ENCODE measurements at places on chromosomes 3 and 15.

DNA sequence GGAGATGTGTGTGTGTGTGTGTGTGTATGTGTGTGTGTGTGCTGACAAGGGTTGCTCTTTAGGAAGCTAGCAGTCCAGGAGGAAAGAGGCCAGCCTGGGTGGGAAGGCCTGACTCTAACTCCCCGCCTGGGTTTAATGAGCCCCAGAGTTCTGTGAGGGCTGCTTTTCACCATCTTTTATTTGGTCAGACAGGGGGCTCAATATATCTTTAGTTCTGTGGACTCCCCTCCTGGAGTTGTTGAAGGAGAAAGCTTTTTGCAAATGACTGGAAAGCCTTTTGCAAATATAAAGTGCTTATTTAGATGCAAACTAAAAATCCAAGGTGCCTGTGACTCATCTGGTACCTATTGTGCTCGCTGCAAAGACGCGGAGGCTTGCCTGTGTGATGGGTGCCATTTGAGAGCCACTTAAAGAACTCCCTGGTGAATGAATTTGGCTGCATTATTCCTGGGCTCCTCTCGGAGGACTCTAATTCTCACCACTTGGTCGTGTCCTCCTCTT is 24.5 kb downstream of the DRD3 start:
- no peak for DNase-seq

- no peak for DNase-seq
Observed at GRCh38 chr15:80436511-80437307, 32.5 kb downstream of the ARNT2 start.

DNA sequence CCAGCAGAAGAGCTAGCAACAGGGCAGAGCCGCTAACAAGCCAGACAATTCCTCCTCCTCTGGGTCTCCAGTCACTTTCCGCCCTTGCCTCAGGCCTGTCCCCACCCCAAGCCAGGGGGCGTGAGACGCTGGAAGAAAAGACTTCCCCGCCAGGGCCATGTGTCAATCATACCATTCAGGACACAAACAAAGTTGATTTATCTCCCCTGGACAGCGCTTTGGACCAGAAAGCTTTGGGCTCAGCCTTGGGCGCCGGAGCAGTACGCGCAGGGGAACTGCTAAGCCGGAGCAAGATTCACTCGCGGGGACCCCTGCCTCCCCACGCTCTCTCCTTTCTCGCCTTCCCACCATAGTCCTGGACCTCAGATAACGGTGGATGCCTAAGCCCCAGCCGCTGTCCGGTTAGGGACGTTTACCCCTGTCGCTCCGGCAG is 479 bp downstream of the LRRC2 start:
- DNase-seq, result no peak

- DNase-seq, result no peak
Observed at GRCh38 chr3:136207489-136208115, 11.5 kb upstream of the MSL2 start.

GRCh38 chr15:45179221-45179985 is 8.4 kb downstream of the SHF start:
- DNase-seq, result peak; percentile 32

DNA sequence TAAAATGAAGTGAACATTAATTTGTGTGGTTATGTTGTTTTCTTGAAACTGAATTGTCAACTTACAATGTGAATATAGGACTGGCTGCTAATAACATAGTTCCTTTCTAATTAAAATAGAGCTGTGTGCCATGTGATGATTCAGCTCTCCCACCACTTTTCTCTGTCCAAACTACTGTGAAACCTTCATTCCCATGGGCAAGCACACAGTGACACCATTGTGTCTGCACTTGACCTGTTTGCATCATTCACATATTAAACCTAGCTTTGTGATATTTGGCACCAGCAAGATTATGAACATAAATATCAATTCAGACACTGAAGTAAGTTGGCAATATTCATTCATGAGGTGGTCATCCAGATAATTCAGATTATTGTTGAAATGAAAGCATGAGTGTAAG is 78.8 kb upstream of the TCF12 start:
- no peak for DNase-seq

DNA sequence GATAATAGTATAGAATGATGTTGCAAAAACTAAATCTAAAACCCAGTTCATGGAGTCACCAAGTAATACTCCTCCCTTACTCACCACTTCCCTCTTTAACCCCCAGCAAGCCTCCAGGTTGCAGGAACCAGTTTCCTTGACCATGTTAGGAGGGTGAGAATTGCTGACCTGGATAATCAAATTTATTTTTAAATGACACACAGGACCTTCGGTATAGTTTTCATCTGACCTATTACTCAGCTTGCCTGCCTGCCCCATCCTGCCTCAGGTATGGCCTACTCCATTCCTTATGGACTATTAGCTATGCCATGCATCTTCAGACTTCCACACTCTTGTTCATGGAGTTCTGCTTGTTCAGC is 883 bp downstream of the RTP4 start:
- no peak for DNase-seq

GRCh38 chr3:13307041-13307440 is 113.1 kb downstream of the NUP210 start:
- no peak for DNase-seq
